ENCODE measurements at places on chromosomes 1 and 21. TPM values are rescaled to one million over a fixed set of nuclear protein-coding genes. Genes with fewer than 3 reads are reported as not detected.

DNA sequence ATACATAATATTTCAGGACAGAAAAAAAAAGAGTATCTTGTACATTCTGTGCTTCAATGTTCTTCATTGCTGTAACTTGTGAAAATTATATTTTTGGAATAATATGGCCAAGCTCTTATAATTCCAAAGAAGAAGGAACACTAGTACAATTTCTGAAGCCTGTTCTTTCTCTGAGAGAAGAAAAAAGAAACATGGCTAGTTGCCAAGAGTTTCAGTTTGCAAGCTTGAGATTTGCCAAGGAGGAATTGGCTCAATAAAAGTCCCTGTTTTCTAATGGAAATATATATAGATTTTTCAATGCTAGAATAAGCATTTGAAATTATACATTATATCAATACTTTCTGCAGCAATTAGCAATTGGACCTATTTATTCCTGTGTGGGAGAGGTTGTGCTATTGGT, 285.2 kb upstream of the NEGR1 start:
- no peak overlapping the region for H3K27ac ChIP-seq
- no peaks in the 10 kb centered on the region for H3K27me3 ChIP-seq
- no peaks in the 10 kb centered on the region for H3K36me3 ChIP-seq
- H3K4me1 ChIP-seq, result no peaks in the 10 kb centered on the region

DNA sequence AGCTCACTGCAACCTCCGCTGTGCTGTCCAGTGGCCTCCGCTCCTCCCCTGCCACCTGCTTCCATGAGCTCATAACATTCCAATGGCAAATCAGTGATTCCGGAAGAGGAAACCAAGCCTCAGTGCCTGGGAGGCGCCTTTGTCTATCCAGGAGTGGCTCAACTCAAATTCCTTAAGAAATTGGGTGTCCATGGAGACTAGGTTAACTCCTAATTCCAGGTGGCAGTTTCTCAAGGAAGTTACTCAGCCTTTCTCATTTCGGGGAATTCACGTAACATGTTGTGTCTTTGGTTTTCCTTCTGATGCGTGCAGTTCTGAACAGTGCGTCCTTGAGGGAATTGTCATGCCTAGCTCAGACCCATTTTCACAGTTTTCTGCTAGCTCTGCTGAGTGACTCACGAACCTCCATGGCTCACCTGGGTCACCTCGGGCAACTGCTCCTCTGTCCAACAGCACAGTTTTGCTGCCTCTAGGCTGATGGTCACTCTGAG, 89.9 kb upstream of the DSCAM start:
- H3K27ac ChIP-seq, result no peak overlapping the region
- H3K4me3 ChIP-seq, result no peak overlapping the region
- no peaks in the 10 kb centered on the region for H3K36me3 ChIP-seq
- no peaks in the 10 kb centered on the region for H3K4me1 ChIP-seq

DNA sequence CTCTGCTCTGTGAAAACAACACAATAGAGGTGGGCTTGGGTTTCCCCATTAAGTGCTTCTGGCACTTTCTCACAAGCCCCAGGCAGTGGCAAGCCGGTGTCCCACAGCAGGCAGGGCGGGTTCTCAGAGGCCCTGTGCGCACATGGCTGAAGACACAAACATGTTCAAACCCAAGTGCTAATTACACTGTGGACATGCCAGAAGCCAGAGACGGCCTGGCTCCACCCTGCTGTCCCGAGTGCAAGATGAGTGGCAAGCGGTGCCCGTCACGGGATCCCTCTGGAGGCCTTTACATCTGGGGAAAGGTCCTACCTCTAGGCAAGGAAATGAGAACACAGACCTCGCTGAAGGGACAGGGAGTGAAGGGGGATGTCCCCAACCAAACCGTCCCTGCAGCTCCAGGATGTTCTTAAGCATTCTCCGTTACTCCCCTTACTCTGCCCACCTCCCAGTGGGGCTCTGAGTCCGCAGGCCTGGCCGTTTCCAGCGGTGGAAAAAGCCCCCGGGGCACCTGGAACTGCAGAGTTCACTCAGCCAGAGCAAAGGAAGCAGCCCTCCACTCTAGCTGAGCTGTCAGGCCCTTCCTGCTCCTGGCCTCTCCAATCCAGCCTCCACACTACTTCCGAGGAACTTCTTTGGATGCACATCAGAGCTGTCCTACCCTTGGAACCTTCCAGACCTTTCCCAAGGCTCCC, 57.4 kb downstream of the SLC66A1 start:
- DNase-seq, result no peak
- H3K4me3 ChIP-seq, result no peak overlapping the region

DNA sequence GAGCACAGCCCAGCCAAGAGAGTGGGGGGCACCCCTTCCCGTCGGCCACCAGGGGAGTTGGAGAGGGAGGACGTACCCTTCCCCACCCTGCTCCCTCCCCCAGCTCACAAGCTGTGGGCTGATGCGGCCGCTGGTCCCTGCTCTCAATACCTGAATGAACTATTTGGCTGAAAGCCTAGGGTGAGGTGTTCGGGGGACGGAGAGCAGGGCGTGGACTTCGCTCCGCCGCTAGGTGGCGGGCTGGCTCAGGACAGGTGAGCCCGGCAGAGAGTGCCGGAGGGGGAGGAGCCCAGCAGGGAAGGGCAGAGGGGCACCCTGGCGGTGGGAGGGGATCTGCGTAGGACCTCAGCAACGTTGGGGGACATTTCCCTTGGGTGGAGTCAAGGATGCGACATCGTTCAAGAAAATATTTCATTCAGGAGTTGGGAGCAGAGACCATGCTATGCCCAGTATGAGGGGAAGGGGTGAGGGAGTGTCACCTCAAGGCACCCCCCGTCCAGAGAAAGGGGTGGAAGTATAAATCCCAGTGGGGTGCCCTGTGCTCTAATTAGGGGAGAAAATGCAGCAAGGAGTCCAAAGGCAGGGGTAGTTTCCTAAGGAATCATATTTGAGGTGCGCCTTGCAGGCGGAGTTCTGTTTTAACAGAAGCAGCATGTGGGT, 12.0 kb upstream of the RHBG start:
- DNase-seq, result no peak
- H3K27ac ChIP-seq, result no peak overlapping the region
- no peaks in the 10 kb centered on the region for H3K36me3 ChIP-seq
- no peaks in the 10 kb centered on the region for H3K4me1 ChIP-seq
- H3K27me3 ChIP-seq, result peaks cover 5% of the 10 kb centered on the region

- no peaks in the 10 kb centered on the region for H3K36me3 ChIP-seq
- H3K27ac ChIP-seq, result no peak overlapping the region
- H3K27me3 ChIP-seq, result no peaks in the 10 kb centered on the region
- no peaks in the 10 kb centered on the region for H3K4me1 ChIP-seq
- H3K4me3 ChIP-seq, result no peak overlapping the region
- DNase-seq, result no peak
These were observed 9.1 kb upstream of the GPR88 start for GRCh38 chr1:100528871-100529270.

GRCh38 chr21:42463861-42464515, 32.0 kb downstream of the RSPH1 start:
- no peak overlapping the region for H3K27ac ChIP-seq
- no peak overlapping the region for H3K4me3 ChIP-seq
- no peaks in the 10 kb centered on the region for H3K27me3 ChIP-seq

DNA sequence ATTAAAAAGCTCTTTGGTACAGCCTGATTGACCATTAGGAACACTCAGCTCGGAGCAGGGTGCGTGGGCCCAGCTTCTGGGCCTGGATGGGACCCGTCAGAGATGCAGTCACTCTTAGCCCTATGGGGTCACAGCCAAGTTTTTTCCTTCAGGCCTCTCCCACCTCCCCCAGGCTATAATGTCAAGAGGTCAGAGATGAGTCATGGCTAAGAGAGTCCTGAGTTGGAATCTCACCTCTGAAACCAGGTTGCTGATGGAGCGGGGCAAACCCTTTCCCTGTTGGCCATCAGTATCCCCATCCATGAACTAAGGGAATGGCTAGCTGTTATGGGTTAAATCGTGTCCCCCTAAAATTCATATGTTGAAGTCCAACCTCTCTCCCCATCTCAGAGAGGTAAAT, 195.9 kb upstream of the POU3F1 start:
- H3K4me3 ChIP-seq, result no peak overlapping the region
- no peaks in the 10 kb centered on the region for H3K36me3 ChIP-seq
- no peaks in the 10 kb centered on the region for H3K27me3 ChIP-seq
- DNase-seq, result no peak

DNA sequence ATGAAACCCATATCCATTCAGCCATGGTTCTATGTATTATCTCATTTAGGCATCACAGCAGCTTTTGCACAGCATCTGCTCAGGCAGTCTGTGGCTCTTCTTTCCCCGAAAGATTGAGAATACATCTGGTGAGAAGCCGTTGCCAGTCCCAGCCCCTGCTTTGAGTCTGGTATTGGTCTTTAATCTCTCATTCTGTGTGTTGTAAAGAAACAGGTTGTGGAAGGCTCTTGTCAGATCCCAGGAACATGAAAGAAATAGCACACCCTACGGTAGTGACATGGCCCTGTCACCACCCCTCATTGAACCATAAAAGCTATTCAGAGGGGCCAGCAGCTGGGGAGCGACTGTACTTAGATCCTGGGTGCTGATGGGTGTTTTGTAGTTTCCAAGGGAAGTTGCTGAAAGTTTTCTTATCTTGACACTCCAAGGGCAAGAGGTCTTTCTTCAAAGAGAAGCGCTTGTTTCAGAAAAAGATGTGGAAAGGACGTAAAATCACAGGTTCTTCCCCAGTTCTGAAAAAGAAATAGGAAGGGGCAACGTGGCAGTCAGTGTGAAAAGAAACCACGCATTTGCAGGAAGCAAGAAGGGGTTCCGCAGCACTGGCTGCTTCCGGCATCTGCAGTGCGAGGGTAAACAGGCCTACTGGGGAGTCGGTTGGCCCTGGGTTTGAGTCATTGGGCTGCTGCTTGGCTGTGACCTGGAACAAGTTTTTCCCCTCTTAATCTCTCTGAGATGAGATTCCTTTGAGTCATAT, 145.0 kb downstream of the DHRS3 start:
- H3K36me3 ChIP-seq, result no peaks in the 10 kb centered on the region
- H3K4me1 ChIP-seq, result peaks cover 28% of the 10 kb centered on the region
- no peak for DNase-seq
- H3K27me3 ChIP-seq, result no peaks in the 10 kb centered on the region
- H3K4me3 ChIP-seq, result no peak overlapping the region

DNA sequence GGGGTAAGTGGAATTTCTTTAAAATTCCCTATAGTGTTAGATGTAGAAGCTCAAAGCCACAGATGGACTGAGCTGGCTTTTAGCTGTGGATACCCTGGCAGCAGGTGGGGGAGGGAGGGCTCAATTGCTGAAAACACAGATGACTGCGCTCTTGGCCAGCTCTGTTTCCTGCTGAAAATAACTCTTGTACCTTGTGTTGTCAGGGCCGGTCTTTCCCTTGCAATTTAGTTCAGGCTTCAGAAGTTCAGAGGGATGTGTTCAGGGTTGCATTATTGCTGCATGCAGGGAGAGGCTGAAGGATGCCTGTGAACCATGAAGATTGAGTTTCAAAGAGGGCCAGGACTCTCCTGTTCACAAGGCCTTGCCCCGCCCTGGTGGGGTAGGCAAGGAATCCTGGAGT, 58.1 kb upstream of the GCLM start:
- no peaks in the 10 kb centered on the region for H3K27me3 ChIP-seq
- H3K36me3 ChIP-seq, result no peaks in the 10 kb centered on the region
- no peaks in the 10 kb centered on the region for H3K4me1 ChIP-seq
- H3K27ac ChIP-seq, result no peak overlapping the region
- no peak overlapping the region for H3K4me3 ChIP-seq

DNA sequence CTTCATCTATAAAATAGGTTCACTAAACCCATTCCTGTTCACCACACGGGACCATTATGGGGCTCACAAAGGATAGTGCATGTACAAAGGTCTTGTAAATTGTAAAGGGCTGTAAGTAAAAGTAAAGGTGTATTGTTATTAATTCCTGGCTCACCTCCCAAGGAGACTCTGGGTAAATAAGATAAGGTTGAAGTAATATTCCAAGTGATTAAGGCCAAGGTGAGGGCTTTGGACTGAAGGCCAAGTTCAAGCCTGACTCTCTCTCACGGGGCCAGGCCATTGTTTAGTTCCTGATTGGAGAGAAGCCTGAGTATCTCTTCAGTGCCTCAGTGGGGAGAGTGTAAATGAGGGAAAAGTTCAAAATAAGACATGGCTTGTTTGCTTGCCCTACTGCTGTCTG, 19.5 kb upstream of the ZFYVE9 start:
- no peak overlapping the region for H3K4me3 ChIP-seq
- no peak for DNase-seq
- no peaks in the 10 kb centered on the region for H3K36me3 ChIP-seq

DNA sequence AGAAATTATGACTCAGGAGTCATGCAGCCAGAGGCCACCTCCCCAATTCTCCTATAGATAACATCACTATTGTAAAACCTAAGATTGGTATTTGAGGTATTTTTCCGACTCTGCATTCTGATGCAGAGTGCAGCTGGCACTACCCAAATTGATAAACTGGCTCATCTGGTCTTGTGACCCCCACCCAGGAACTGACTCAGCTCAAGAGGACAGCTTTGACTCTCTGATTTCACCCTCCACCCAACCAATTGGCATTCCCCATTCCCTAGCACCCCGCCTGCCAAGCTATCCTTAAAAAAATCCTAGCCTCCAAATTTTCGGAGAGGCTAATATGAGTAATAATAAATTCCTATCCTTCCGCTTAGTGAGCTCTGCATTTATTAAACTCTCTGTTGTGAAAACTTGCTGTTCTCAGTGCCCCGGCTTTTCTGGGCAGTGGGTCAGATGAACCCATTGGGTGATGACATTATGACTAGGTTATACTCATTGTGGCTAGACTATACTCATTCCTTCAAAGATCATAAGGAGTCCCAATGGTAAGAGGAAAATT, 39.4 kb upstream of the EPS15 start:
- H3K4me3 ChIP-seq, result no peak overlapping the region
- DNase-seq, result no peak
- no peak overlapping the region for H3K27ac ChIP-seq
- no peaks in the 10 kb centered on the region for H3K36me3 ChIP-seq
- H3K4me1 ChIP-seq, result no peaks in the 10 kb centered on the region

LMX1A gene
- total RNA-seq, result not detected

TAL1 gene
- total RNA-seq, result 4.8 TPM

CYP4B1 gene
- total RNA-seq, result 4.9 TPM

LCK gene
- total RNA-seq, result 1.3 TPM

FMN2 gene
- 6.5 TPM for total RNA-seq

OR6K3 gene
- total RNA-seq, result not detected

RGL1 gene
- 24.1 TPM for total RNA-seq

LINGO4 gene
- total RNA-seq, result not detected

ZNF648 gene
- not detected for total RNA-seq

ITLN2 gene
- not detected for total RNA-seq

HAX1 gene
- 50.5 TPM for total RNA-seq

SLC6A9 gene
- total RNA-seq, result 25.1 TPM

HOOK1 gene
- 0.59 TPM for total RNA-seq

All from uterus (tissue), 4 donors.